ENCODE measurements at places on chromosomes 5 and 9. TPM values are rescaled to one million over a fixed set of nuclear protein-coding genes. Genes with fewer than 3 reads are reported as not detected.

MLLT3 gene
- total RNA-seq: 13.0 TPM

DNA sequence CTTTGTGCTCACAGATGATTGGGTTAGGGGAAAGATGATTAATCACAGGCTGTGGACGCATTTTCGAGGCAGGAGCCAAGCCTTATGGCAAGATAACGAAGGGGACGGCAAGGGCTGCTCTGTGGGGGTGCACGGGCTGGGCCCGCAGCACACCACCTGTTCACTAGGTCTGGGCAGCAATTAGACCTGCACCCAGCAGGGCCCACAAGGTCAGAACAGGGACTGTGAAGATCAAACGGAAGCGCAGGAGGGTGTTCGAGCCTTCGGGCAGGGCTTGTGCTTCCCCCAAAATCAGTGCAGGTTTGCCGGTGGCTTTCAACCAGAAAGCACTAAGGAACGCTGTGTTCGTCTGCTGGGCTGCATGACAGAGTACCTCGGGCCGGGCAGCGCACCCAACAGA is 73.7 kb downstream of the UBE2QL1 start:
- no peak for DNase-seq

- peak; percentile 74 for DNase-seq
Measured at GRCh38 chr5:127186657-127187056, 103.9 kb upstream of the MEGF10 start.

OR2Y1 gene
- not detected for total RNA-seq

GRCh38 chr5:136087961-136088871 is 44.4 kb upstream of the SMAD5 start:
- no peak for DNase-seq

INSYN2B gene
- 16.3 TPM for total RNA-seq

FOXD4L5 gene
- total RNA-seq: not detected

- no peak for DNase-seq
Measured at GRCh38 chr9:8677741-8678140, 878.2 kb upstream of the DMAC1 start.

SLC6A7 gene
- total RNA-seq: not detected

DNA sequence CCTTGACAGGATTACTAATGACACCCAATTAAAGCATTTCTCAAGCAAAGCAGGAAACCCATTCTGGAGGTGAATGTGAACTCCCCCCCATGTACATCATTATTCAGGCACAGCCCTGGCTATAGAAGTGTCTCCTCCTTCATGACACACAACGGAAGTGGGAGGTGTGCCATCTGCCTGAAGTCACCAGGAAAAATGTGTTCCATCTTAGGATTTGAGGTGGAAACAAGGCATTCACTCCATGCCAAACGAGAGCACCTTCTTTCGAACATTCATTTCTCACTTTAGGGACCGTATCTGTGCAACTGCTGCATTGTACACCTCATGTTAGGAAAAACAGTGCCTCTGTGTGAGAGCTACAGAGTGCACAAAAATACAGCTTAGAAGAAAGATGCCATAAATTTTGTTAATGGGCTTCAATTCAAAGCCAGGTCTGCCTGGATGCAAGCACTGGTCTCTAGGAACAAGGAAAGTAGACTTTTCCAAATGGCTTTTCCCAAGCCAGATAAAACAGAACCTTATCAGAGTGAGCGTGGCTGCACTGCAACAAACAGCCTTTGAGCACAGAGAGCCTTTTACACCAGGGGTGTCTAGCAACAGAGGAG is 19.4 kb downstream of the GOLM1 start:
- DNase-seq: peak; percentile 86

Data from A172 (cell line).